CMK (cell line): ENCODE measurements at places on chromosomes 3 and 15.

DNA sequence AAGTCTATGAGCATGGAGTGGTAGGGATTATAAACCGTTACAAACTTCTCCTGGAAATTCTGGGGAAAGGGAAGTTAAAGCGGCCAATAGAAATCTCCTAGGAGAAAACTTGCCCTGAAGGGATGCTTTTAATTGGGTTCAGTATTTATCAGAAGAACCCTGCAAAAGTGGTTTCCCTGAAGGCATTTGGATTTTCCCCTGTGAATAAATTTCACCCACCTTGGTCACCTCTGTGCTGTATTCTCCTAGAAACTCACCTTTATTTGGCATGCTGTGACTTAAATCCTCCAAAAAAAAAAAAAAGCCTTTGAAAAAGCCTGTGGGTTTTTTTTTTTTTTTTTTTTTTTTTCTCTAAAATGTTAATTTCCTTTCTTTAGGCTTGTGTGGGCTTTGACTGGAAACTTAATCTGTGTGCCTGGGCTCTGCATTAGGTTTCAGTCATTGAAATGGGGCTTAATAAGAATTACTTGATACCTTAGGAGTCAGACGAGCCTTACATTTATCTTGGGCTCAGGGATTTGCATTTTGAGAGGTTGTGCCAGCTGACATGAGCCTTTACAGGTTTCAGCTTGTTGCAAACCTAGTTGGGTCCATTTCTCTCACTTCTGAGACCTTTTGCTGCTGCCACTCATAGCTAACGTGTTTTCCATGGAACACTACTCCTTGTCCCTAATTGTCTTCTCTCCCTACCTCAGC is 22.0 kb downstream of the TGFBR2 start:
- no peak for DNase-seq

- no peak for DNase-seq
These were observed 28.9 kb downstream of the H1-8 start for GRCh38 chr3:129571605-129572547.

- DNase-seq = no peak
These were observed 47.2 kb upstream of the SLC6A11 start for GRCh38 chr3:10768708-10769394.

- DNase-seq = no peak
These were observed 44.8 kb downstream of the TM4SF18 start for GRCh38 chr3:149288655-149289054.

GRCh38 chr3:23331141-23331935 is 128.2 kb downstream of the UBE2E2 start:
- DNase-seq = no peak

GRCh38 chr3:170189398-170190256 is 8.1 kb upstream of the PHC3 start:
- DNase-seq = no peak

- DNase-seq = no peak
These were observed 26.4 kb upstream of the ACP3 start for GRCh38 chr3:132290833-132291232.

GRCh38 chr3:7461202-7461825 is 600.4 kb downstream of the GRM7 start:
- DNase-seq = no peak

DNA sequence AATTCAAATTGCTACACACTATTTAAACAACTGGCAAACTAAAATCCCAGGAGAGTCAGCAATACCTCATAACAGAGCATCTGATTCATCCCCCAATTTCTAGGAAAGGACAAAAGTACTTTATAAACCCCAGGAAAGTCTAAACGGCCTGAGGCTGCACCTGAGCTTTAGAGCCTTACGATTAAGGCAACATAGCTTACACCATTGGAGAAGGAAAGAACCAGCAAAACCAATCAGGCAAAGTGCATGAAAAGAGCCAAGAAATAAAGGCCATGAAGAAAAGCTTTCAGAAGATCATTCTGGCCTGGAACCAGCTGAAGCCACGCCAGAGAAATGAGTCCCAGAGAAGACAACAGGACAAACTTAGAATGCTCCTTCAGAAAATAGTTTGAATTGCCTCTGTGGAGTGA is 48.1 kb downstream of the PTPN9 start:
- DNase-seq = no peak

GRCh38 chr15:80950291-80951078 is 39.1 kb downstream of the MESD start:
- no peak for DNase-seq

GRCh38 chr3:31133541-31133940 is 239.1 kb upstream of the GADL1 start:
- no peak for DNase-seq

DNA sequence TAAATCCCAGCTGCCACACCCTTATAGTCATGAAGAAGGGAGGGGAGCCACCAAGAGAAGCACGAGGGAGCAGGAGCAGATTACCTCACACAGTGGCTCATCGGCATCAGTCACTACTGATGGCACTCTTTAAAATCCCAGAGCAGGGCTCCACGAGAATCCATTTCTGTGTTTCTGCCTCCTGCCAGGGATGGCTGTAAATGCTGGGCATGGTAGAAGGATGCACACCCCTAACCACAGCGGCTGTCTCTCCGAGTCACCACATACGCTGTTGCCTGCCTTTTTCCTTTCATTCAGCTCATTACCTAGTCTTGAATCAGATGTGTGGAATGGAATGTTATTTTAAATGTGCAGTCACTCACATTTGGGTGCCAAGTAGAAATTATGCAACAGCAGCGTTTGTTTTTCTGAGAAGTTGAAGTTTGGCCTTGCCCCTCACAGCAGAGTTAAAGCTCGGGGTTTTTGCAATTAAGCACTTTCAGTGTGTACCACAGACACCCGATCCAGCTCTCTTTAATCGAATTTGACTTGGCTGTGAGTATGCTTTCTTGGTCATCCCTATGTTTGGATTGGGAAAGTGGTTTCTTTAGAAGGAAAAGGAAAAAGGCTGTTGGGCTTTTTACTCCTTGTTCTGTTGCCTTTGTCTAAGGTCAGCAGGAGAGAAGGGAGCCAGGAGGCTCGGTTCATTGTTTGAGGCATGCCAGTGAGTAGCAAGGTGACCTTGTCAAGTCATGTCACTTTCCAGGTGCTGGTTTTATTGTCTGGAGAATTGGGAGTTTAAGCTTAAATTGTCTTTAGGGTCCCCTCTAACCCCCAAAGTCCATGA is 284.2 kb upstream of the TPM1 start:
- DNase-seq = no peak

DNA sequence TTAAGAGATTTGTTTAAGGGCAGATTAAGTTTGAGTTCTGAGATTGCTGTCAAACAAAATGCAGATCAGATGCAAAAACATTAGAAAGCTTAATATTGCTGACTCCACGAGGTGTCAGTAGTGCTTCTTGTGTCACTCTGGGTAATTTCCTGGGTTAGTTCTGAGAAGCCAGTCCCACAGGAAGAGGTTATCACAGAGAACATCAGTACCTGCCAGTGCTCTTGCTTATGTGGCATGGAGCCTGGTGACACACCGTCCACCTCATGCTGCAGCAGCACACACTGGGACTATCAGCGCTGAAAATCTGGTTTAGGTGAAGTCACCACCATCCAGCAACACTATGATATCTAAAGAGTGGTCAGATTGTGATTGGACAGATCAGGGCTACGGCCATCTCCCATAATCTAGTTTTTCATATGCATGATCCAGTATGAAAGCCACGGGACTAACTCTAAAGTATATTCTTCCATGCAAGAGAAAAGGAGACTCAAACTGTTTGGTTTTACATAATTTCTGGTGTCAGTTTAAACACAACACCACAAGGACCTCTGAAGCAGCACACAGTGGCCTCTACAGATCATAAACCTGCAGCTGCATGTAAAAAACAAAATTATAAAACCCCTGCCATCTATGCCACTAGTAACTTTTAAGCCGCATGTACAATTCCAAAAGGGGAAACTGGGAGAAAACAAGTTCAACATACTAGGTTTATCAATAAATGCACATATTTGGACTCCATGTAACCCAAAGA is 36.1 kb upstream of the MYO5C start:
- DNase-seq = peak; percentile 9

DNA sequence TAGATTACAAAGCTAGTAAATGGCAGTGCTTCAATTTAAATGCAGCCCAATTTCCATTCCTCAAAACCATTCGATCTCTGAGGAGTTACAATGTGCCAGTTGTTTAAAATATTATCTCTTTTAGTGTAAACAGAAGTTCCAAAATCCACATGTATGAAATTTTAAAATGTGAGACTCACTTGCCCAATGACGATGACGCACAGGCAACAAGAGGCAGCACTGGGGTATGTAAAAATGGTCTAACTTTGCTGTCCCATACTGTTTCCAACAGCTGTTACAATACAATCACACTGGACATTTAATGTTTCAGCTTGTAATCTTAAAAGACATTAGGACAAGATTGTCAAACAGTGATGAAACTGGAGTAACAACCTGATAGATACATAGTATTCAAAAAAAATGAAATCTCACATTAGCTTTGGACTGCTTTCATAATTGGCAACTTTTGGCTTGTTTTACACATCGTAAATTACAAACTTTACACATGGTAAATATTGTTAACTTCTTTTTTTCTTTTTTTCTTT is 12.2 kb downstream of the SLTM start:
- no peak for DNase-seq

- no peak for DNase-seq
These were observed 237.0 kb upstream of the LRTM1 start for GRCh38 chr3:55164876-55165275.

- DNase-seq = no peak
These were observed 4.7 kb downstream of the GLDN start for GRCh38 chr15:51346136-51346535.

GRCh38 chr15:38860253-38860652 is 295.6 kb upstream of the RASGRP1 start:
- no peak for DNase-seq

DNA sequence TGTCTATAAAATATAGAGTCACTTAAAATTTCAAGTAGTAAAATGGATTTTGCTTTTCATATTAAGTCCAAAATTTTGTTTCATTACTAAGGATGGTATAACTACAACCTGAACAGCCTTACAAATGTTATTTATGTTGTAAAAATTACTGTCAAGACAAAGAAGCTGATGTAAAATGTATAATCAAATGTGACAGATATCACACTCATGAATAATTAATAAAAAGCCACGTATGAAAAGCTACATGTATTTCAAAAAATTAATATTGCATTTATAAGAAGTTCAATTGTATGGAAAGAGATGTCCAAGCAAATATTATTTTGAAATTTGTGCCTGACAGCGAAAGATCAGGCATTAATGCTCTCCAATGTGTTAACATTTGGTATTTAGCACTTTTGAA is 48.9 kb downstream of the KBTBD8 start:
- DNase-seq = no peak

- no peak for DNase-seq
These were observed 37.4 kb downstream of the TXNRD3 start for GRCh38 chr3:126617571-126617970.

DNA sequence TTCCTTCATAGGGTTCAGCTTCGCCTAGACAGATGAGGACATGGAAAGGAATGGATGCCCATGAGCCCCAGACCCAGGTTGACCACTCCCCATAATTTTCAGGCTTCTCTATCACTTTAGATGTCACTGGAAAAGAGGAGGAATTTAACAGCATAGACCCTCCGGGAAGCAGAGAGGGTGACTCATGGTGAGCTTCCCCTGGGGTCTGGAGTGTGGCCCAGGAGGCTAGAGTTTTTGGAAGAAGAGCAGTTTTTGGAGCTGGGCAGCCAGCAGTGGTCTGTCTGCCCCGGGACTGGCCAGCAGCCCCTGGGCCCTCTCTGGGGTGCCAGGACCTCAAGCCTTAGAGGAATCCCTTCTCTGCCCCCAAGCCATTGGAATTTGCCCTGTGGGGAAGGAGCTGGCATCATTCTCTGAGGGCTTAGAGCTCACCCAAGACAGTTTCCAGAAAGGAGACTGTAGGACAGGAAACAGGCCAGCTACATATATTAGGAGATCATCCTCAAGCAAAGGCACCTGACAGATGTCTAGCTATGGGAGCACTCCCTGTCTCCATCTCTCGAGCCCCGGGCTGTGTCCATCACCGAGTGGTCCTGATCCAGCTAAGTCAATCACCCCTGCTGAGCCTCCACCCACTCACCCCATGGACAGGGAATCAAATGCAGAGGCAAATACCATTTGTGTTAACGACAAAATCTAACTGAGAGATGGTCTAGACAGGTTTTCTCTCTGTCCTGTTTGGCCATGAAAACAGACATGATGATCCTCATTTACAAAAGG is 67.3 kb downstream of the MEGF11 start:
- DNase-seq = no peak

- no peak for DNase-seq
These were observed 113.4 kb upstream of the FAM3D start for GRCh38 chr3:58779934-58780333.
